ENCODE measurements at places on chromosomes 2 and 18.

DNA sequence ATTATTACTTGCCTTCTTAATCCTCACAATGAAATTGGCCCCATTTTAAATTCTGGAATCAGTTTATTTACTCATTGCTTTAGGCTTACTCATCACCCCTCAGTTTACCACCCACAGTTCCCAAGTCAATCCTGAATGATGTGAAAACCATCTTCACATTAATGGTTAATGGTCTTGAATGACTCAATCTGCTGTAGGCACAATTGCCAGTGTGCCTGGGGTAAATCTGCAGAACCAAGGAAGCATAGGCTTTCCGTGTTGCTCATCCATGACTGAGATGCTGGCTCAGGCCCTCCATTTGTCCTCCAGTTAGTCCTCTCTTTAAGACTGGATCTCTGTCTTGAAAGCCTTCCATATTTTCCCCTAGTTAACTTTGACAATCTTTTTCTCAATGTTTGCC, 164.5 kb downstream of the PMAIP1 start:
- DNase-seq = no peak

DNA sequence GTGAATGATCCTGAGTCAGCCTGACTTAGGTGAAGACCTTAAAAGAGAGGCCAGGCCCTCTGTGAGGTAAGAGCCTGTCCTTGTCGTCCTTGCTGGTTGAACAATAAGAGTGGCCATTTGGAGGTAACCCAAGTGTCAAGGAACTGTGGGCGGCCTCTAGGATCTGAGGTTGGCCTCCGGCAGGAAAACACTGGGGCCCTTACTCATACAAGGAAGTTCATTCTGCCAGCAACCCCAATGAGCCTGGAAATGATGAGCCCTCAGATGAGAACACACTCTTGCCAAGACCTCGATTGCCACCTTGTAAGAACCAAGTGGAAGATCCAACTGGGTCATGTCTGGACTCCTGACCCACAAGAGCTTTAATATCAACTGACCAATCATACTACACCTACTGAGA, 95.5 kb upstream of the LRATD1 start:
- no peak for DNase-seq

DNA sequence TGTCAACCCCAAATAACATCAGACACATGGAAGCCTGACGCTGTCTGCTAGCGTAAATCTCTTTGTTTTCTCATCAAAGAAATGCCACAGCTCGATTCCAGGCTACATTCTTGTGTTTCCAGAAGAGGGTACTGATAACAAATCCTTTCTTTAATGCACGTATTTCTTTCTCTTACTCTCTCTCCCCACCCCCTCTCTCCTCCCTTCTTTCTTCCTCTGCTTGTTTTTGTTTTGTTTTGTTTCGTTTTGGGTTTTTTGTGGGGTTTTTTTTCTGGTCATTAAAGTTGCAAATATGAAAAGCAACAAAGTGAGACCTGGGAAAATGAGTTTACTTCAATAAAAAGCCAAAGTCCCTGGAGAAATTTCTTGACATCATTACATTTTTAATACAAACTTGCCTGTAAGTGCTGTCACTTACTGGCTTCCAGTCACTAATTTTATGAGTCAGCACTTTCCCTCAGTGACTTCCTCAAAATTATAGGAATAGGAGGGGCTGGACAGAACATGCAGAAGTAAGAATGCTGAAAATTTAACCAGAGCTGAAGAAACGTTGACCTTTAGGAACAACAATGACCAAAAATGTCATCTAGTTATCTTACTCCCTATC, 106.7 kb upstream of the NABP1 start:
- DNase-seq = peak; percentile 63

DNA sequence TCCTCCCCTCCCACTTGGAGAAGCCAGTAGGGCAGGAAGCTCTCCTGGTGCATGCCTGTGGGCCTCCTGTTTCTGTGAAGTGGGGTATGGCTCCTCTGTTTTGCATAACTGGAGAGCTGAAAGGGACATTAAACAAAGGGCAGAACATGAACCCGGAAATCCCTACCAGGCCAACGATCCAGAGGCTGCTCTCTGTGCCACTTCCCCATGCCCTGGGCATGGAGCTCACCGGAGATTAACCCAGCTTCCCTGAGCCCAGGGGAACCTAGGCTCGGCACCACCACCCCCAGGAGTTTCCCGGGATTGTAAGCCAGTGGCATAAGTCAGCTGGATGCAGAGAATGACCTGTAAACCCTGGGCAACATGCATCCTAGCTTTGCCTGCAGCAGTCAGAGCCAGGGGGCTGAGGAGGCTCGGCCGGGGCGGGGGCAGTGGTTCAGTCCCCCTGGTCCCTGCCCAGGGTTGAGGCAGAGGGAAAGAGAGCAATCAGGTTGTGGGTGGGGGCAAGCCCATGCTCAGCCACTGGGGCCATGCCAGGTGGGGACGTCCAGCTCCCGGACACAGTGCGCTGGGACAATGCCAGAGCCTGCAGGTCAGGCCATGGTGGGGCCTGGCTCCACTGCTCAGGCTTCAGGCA, 49.5 kb downstream of the TIMM21 start:
- DNase-seq = no peak

GRCh38 chr2:2484301-2484700, 153.2 kb upstream of the MYT1L start:
- no peak for DNase-seq

- peak; percentile 23 for DNase-seq
These were observed 19.1 kb downstream of the CYBRD1 start for GRCh38 chr2:171541202-171541887.

DNA sequence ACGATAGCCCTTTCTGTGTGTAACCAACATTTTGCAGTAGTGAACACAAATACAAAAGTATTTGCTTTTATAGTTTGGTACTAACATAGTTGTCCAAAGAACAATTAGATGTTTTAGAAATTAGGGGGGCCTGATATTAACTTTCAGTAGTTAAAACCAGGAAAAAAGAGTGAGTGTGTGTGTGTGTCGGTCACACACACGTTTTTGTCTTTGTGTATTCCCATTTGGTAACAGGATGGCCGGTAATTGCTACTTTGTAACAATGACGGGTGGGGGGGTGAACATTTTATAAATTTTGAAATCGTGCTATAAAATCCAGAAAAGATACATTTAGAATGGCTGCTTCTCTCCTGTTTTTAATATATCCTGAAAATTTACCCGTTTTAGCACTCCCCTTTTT, 1.5 kb downstream of the PPIG start:
- no peak for DNase-seq

GRCh38 chr2:21559351-21559750, 435.6 kb downstream of the TDRD15 start:
- DNase-seq = no peak

- no peak for DNase-seq
These were observed 18.7 kb upstream of the ATOH8 start for GRCh38 chr2:85734942-85735608.

DNA sequence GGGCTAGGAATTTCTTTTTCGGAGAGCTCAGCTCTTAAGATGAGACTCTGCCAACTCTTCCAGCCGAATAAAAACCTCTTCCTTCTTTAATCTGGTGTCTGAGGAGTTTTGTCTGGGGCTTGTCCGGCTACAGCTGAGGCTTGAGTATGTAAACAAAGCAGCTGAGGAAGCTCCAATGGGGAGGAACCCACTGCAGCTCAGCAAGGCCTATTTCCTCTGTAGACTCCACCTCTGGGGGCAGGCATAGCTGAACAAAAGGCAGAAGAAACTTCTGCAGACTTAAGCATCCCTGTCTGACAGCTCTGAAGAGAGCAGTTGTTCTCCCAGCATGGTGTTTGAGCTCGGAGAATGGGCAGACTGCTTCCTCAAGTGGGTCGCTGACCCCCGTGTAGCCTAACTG, 838.7 kb downstream of the CCDC85A start:
- no peak for DNase-seq

DNA sequence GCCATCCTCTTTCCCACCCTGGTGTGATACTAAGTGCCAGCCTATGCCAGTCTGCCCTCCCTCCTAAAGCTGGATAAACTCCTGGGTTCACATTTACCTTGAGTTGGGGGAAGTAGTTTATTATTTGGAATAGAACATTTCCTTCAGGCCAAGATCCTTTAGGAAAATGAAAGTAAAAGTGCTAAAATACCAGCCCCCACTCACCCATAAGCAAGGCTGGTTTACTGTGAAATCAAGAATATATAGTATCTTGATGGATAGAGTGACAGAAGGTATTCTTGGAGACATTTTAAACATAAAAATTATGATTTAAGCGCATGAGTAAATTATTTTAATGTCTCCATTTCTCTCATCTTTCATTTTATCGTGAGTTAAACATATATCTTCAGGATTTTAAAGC, 27.1 kb downstream of the ZNF532 start:
- DNase-seq = no peak

GRCh38 chr2:8171608-8172007, 510.2 kb upstream of the ID2 start:
- no peak for DNase-seq

GRCh38 chr18:46680784-46681695, 24.0 kb upstream of the LOXHD1 start:
- DNase-seq = no peak

DNA sequence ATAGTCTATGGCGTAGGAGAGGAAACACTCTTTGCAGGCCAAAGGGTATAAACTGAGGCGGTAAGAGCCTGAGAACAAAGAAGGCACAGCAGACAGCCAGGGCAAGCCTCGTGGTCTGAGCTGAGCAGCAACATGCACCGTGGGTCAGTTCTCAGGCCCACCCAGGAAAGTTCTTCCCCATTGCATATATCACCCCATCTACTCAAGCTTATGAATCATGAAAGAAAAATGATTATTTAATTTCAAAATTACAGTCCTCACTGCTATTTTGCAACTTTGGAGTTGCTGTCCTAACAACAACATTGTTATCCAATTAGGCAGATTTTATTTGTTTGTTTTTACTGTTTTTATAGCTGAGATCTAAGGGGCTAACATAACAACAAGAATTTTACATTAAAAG, 54.7 kb upstream of the RIOK3 start:
- no peak for DNase-seq

- DNase-seq = no peak
These were observed 104.9 kb downstream of the SPTBN1 start for GRCh38 chr2:54561010-54561409.

- DNase-seq = no peak
These were observed 14.3 kb downstream of the IL18R1 start for GRCh38 chr2:102369866-102370265.

GRCh38 chr18:75612456-75612855, 185.0 kb upstream of the SMIM21 start:
- no peak for DNase-seq

DNA sequence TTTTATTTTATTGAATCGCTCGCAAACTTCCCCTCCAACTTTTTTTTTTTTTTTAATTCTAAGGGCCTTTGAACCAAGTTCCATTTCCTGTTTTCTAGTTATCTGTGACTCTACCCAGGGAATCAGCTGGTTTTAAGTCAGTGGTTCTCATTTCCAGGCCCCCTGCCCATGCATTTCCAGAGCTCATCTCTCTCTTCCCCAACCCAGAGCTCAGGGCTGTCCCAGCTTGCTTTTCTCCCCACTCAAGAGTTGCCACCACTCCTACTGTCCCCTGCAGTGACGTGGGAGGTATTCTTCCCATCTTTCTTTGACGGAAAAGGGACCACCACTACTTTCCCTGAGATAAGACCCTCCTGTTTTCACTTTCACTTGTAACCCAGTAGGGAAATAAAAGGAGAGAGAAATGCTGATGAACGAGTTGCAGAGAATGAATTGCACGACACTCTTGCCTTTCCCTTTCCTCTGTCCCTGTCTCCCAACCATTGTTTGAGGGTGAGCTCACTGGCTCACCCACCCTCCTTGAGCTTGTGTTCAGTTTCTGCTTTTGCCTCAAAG, 42.1 kb downstream of the TET3 start:
- peak; percentile 47 for DNase-seq

- DNase-seq = peak; percentile 84
These were observed 402.9 kb upstream of the SLC14A2 start for GRCh38 chr18:45212181-45213039.

DNA sequence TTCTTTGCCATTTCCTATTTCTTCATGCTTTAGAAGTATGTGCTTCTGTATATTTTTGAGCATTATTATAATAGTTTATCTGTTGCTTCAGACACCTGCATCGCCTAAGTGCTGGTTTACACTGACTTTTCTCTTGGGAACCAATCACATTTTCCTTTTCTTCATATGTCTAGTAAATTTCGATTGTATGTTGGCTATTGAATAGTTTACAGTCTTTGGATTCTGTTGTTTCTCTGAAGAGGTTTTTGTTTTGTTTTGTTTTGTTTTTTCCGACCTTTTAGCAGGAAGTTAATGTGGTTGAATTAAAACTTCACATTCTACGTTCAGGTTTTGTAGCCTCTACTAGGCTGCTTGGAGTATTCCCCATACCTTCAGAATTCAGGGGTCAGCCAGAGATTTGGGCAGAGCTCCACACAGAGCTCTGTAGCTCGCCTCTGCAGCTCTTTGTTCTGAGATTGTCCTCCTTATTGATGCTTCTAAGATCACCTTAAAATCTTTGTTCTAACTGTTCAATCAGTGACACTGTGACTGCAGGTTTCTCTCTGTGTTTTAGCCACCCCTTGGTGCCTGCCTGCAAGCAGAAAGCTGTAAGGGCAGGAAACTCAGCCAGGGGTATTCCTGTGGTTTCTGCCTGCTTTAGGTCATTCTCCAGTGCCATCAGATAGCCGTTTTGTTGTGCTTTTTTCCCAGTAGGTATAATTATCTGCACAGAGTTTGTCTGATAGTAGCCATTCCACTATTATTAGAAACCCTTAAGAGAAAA, 83.4 kb downstream of the FAM168B start:
- DNase-seq = no peak

DNA sequence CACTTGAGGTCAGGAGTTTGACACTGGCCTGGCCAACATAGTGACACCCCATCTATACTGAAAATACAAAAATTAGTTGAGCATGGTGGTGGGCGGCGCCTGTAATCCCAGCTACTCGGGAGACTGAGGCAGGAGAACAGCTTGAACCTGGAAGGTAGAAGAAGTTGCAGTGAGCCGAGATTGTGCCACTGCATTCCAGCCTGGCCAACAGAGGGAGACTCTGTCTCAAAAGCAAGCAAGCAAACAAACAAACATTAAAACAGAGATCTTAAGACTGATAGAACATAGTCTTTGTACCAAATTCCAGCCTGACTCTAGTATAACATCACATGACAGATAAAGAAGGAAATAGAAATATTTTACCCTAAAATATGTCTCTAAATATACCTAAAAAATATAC, 168.1 kb downstream of the PTPRM start:
- no peak for DNase-seq

GRCh38 chr18:5424903-5425664, 118.7 kb downstream of the EPB41L3 start:
- peak; percentile 22 for DNase-seq

DNA sequence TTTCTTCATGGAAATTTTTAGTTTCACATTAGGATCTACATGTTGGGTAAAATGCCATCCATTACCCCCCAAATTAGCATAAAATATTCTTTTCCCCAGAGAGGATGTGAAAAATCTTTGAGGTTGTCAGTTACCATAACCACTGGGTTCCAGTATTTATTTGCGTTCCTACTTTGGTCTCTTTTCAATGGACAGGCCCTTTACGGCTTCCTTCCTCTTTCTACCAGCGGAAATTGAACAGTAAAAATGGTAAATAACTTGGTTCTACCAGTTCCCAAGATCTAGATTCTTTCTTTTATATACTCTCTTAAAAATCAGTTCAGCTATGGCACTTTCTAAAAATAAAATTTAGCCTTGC, 169.2 kb upstream of the APCDD1 start:
- DNase-seq = no peak

All from activated naive CD4-positive, alpha-beta T cell treated with anti-CD3 and anti-CD28 coated beads for 36 hours (primary cell).